ENCODE measurements at places on chromosomes 4 and X.
A peak's percentile ranks its signal among the peaks of the same experiment; 100 is the strongest.

DNA sequence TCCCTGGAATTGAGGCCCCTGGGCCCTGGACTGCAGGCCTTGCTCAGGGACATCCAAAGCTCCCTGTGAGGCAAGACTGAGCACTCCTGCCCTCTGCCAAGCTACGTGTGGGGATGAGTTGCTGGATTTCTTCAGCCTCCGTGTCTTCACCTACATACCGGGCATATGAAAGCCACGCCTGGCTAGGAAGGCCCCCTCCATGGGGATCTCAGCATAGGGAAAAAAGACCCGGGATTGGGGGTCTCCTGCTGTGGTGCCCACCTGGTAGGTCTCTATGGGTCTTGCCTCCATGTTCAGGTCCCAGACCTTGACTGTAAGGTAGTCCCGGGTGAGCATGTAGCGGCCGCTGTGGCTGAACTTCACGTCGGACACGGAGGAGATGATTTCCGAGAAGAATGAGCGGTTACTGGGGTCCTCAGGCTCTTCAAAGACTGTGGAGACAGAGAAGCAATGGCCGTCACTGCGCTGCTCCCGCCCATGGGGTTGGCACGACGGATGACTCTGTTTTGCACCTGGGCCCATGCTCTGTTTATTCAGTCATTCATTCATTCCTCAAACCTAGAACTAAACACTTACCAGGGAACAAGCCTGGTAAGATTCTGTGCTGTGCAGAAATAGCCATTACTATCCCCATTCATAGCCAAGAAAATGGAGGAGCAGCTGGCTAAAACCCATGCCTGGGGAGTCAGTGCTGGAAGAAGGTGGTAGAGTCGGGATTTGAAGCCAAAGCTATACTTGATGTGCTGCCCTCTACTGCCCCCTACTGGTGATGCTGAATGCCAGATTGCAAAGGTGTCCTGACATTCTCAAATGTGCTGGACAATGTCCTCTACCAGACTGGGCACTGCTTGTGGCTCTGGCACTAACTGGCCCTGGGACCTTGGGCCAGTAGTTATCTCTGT, 63.9 kb downstream of the WFS1 start:
- DNase-seq = peak; percentile 60

- DNase-seq = no peak
Observed at GRCh38 chr4:65033899-65034298, 624.6 kb upstream of the TECRL start.

DNA sequence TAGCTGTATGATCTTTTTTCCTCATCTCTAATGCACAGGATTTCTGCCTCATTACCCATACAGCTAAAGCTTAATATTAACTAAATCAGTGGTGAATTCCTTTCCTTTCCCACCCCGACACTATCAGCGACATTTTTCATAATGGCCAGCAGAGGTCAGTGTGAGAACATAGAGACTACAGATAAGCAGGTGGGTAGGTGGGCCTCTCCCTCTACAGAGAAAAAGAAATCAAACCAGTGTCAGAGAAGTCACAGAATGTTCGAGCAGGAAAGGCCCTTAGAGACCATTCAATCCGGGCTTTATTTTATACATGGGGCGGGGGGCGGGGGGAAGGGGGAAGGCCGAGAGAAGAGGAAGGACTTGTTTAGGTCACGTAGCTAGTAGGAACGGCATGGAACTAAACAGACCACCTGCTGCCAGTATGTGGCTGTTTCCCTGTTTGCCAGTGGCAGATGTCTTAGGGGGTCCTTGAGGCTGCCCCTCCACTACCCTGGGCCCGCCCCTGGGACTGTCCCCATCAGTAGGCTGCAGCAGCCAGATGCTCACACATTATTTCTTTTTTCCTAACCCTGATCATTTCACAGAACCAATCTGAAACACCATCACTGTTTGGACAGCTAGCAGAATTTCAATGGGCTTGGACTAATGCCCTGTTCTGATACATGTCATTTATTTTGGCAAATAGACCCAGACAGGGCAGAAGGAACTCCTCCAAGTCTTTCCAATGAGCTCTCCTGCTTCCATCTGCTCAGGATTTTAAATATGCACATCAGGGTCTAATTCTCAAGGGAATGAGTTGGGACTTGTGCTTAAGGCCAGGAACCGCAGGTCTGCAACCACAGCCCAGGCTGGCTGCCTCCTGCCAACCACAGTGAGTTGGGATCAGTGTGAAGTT, 133.4 kb downstream of the ATG4A start:
- DNase-seq = no peak

DNA sequence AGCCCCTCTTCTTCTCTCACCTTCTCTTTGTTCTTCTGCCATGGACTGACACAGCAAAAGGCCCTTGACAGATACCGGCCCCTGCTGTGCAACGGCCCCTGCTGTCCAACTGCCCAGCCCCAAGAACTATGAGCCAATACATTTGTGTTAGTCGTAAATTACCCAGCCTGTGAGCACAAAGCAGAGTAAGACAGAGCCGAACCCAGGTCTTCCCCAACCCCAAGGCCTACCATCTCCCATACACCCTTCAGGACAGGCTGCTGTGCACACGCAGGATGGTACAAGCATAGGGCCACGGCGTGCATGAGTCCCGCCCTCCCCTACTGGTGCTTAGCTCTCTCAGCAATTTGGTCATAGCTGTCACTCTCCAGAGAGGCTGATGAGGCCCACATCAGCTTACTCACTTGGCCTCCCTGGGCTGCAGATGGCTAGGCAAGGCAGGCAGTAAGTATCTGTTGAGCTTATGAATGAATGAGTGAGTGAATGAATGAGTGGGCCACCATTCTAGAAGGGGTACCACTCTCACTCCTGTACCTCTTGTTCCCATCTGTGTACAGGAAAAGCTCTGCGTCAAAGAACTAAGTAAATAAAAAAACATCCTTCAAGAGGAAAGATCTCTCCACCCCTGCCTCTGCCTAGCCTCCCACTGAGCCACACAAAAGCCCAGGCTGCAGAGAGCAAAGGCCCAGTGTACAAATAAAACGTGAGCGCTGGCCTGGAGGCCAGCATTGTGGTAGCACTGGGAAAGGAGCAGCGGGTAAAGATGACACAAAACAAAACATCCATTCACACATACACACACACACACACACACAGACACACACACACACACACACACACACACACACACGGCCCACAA, 13.9 kb downstream of the WDR1 start:
- DNase-seq = no peak

DNA sequence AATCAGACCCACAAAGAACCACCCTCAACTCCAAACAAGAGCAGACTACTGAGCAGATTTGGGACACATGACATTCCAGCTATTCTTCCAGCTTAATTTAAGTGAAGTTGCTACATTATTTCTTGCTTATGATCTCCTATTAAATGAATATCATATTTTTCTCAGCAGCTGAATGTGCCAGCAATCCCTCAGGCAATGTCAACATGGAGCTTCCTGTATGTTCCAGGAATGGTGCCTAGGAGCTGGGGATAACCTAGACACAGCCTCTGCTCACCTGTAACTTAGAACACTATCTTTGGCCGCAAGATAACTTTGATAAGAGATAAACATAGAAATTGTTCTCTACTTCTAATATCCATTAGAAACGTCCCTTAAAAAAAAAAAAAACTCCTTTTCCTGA, 274.4 kb upstream of the RASGEF1B start:
- DNase-seq = no peak

DNA sequence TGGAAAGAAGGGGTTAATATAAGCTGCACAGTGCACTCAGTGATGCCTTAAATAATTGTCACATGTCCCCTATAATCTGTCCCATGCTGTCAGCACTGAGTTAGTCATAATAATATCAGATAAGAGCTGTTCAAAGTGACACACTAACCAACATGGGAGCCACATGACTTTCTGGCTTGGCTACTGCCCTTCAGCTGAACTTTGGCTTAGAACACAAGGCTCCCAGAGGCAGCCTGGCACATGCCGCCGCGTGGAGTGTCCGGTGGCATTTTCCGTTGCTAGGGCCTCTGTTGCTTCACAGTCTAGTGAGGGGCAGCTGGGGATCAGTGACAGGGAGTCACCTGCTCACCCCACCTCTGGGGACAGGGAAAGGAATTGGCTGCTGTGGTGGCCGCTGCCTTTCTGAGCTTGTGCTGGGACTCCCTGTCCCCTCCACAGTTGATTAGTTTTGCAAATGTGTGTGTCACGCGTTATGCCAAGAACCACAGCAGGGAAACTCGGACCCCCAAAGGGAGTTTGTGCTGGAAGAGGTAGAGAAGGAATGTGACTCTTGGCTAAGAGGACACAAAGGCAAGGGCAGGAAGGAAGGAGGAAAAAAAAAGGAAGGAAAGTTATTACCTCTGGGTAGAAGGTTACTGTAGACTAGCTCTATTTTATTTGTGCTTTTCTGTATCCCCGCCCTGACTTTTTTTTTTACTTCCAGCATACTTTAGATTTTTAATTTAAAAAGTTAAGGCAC, 41.1 kb upstream of the PPARGC1A start:
- DNase-seq = no peak

DNA sequence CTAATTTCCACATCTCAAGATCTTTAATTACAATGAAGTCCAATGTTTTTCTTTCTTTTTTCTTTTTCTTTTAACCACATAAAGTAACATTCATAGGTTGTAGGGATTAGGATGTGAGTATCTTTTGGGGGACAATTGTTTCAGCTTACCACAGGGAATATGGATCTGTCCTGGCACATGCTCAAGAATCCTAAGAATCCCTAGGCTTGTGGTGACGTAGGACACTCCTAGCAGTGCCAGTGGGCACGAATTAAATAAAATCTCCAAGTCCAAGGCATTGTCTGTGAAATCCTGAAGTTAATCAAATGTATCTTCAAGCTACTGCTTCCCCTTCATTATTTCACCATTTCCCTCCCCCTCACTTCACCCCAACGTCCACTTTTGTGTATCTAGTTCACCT, 2.6 kb upstream of the LAS1L start:
- DNase-seq = no peak

GRCh38 chrX:9899640-9900111, 67.5 kb upstream of the CLDN34 start:
- peak; percentile 35 for DNase-seq

GRCh38 chr4:59180161-59180560, 2020.0 kb upstream of the ADGRL3 start:
- DNase-seq = no peak

DNA sequence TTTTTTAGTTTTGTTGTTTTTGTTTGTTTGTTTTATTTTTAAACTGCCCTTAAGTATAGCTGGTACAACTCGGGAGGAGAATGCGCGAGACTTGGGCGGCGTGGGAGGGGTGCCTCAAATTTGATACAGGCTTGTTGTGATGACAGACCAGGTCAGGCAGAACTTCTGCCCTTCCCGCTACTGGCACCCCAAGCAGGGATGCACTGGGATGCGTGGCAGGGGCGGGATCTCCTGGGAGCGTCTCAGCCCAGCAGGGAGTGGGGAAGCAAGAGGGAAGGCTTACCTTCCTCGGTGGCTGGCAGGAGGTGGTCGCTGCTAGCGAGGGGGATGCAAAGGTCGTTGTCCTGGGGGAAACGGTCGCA, 851 bp downstream of the SFRP2 start:
- DNase-seq = peak; percentile 13

Measured in activated CD4-positive, alpha-beta T cell treated with anti-CD3 and anti-CD28 coated beads for 36 hours (primary cell).